ENCODE measurements at places on chromosomes 16 and 17.
A peak's percentile ranks its signal among the peaks of the same experiment; 100 is the strongest.

- DNase-seq, result no peak
Measured at GRCh38 chr16:9046667-9047055, 44.8 kb upstream of the HAPSTR1 start.

- no peak for DNase-seq
Measured at GRCh38 chr16:10828851-10829366, 10.3 kb upstream of the TVP23A start.

GRCh38 chr17:5122586-5123342, 6.9 kb downstream of the USP6 start:
- DNase-seq, result no peak

- DNase-seq, result no peak
Measured at GRCh38 chr17:48552466-48553189, 7.7 kb upstream of the HOXB2 start.

GRCh38 chr16:73735018-73735417, 561.6 kb upstream of the PSMD7 start:
- DNase-seq, result no peak

GRCh38 chr17:65328567-65328966, 191.4 kb downstream of the RGS9 start:
- DNase-seq, result no peak

DNA sequence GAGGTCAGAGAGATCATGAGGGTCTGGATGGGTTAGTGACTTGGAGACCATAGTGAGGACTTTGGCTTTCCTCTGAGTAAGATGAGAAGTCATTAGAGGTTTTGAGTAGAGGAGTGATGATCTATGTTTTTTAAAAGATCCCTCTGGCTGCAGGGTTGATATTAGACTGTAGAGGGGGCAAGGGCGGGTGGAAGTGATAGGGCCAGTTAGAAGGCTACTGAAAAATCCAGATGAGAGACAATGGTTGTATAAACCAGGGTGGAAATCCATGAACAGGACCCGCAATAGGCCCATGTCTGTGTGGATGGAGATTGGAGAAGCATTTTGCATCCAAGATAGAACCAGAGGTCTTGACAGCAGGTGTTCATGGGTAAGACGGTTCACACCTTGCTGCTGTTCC, 9.8 kb downstream of the ITGAL start:
- DNase-seq, result no peak

DNA sequence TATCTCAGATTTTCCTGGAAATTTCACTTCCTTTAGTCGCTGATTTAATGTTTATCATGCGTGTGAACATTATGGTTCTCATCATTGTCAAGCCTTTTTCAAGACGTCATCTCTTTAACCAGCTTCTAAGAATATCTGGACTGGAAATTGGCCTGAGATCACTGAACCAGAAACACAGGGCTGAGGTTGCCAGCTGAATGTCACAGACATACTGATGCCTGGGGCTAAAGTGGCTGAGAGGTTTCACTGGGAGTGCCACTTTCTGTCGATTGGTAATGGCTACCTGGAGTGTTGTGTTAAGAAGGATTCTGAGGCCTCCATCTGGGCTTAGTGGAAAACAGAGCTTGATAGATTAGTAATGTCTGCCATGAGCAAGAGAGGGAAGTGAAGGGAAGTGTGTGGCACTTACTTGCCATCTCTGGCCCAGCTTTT, 54.2 kb downstream of the CRISPLD2 start:
- no peak for DNase-seq

- DNase-seq, result no peak
Measured at GRCh38 chr17:15480204-15480603, 12.8 kb upstream of the CDRT4 start.

DNA sequence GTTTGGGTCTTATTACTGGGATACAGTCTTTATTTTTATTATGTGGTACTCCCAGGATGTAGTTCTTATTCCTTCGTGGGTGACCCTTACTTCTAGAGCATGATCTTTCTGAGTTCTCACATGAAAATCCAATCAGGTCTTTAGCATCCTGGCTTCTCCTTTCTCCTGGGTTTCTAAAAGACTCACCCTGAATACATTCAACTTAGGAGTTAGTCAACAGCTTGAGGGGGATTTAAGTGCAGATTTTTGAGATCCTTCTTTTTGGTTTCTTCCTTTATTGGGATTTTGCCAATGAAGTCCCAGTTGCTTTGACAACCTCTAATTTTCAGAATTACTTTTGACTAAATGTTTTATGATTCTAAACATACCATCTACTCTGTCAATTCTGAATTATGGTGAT, 68.2 kb downstream of the SIAH1 start:
- DNase-seq, result no peak

DNA sequence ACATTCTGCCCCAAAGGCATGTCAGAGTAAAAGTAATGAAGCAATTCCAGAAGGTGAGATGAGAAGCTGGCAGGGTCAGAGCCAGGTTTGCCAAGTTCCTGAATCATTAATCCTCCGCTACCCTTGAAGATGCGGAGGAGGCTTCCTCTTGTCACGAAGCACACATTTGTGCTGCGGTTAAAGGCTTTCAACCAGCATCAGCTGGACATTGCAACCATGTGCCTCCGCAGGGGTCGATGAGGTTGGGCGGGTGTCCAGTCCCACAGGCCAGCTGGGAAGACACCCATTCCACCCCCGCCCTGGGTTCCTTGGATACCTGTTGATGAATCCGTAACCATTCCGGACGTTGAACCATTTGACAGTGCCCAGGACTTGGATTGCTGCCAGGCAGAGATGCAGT, 1.3 kb downstream of the YBX2 start:
- DNase-seq, result no peak

GRCh38 chr17:81295031-81295675, at the start of gene SLC38A10:
TSS of gene SLC38A10 (minus strand) at chr17:81295307. CDS start at chr17:81294921, 386 bp downstream.
- peak; percentile 83 for DNase-seq

DNA sequence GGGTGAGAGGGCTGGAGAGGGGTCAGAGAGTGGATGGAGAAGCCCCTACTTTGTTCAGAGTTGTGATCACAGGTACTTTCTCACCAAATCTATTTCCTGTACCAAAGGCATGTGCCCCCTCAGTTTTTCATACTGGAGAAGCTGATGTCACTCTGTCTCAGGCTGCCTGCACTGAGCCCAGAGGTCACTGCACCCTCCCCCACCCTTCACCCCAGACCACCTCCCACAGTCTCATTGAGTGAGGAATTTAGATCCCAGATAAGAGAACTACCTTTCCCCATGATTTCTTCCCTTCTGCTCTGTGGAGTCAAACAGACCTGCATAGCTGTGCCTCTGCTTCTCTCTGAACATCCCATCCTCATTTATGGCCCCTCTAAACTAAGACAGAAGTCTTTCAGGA, 140.0 kb upstream of the IRX6 start:
- DNase-seq, result no peak

DNA sequence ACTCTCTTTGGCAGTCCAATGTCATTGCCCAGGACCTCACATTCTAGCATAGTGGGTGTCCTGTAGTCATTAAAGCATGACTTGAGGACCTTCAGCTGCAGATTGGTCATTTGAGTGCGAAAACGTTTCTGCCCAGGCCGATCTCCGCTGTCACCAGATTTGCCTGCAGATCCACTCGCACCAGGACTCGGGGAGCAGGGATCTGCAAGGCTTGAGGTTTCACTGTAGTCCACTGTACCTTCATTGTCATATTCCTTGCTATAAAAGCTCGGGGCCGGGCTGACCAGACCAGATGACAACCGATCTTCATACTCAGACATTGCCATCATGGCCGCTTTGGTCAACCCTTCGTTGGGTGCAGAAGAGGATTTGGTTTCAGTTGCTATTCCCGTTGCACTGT, 254.2 kb downstream of the ZFHX3 start:
- DNase-seq, result no peak

GRCh38 chr17:38720941-38721340, 9.2 kb upstream of the CISD3 start:
- no peak for DNase-seq

GRCh38 chr16:70396246-70396904, 42.5 kb downstream of the ST3GAL2 start:
- no peak for DNase-seq

GRCh38 chr17:36608794-36609497, 7.6 kb downstream of the MRM1 start:
- DNase-seq, result peak; percentile 83

DNA sequence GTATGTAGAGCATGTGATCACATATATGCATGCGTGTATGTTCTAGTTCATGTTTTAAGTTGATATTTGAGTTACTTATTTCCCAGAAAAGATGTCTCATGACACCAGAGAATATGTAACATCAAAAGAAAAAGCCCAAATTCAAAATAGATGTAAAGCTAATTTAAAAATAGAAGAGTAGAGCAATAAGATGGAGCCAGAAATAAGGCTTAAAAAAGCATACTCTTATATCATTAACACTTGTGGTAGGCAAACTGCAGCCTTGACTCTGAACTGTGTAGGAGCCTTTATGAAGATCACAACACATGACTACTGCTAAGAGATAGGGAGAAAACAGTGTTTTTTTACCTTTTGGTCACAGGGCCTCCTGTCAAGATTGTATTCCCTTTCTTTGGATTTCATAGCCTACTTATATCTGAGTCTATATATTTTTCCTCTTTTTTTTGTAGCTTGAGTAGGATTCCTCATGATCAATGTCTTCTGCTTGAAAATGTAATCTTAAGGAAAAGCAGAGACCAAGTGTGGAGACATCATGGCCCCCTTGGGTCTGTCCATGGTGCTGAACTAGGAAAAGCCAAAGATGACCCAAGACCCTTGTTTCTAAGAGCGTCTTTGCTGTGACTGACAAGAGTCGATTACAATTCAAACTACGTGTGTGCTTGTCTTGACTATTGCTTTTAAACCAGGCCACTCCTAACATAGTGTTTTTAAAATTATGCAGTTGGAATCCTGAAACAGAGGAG, 390.4 kb downstream of the SHISA9 start:
- DNase-seq, result no peak
